ENCODE measurements at places on chromosomes 6 and 20. TPM values are rescaled to one million over a fixed set of nuclear protein-coding genes. Genes with fewer than 3 reads are reported as not detected.
A peak's percentile ranks its signal among the peaks of the same experiment; 100 is the strongest.

GRCh38 chr6:157806131-157806855 is 16.8 kb upstream of the SNX9 start:
- no peaks in the 10 kb centered on the region for H3K27me3 ChIP-seq
- H3K27ac ChIP-seq = no peak overlapping the region
- no peaks in the 10 kb centered on the region for H3K36me3 ChIP-seq
- H3K4me3 ChIP-seq = no peak overlapping the region
- H3K4me1 ChIP-seq = no peaks in the 10 kb centered on the region
- no peak for DNase-seq

DNA sequence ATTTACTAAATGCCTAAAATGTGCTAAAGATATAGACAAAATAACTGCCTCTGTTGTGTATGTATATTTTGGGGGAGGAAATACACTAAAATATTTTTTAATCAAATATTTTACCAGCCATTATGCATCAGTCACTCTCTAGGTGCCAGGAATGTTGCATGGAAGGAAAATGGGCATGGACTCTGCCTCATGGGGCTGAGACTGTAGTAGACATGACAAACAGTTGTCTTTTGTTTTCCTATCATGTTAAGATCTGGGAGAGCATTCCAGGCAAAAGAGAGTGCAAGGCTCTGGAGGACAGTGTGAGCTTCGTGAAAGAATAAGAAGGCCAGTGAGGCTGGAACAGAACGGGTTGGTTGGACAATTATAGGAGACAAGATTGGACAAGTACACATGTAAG is 26.5 kb downstream of the HLA-DOB start:
- no peak overlapping the region for H3K27ac ChIP-seq
- no peak overlapping the region for H3K4me3 ChIP-seq
- H3K36me3 ChIP-seq = no peaks in the 10 kb centered on the region
- H3K4me1 ChIP-seq = no peaks in the 10 kb centered on the region
- no peak for DNase-seq

DNA sequence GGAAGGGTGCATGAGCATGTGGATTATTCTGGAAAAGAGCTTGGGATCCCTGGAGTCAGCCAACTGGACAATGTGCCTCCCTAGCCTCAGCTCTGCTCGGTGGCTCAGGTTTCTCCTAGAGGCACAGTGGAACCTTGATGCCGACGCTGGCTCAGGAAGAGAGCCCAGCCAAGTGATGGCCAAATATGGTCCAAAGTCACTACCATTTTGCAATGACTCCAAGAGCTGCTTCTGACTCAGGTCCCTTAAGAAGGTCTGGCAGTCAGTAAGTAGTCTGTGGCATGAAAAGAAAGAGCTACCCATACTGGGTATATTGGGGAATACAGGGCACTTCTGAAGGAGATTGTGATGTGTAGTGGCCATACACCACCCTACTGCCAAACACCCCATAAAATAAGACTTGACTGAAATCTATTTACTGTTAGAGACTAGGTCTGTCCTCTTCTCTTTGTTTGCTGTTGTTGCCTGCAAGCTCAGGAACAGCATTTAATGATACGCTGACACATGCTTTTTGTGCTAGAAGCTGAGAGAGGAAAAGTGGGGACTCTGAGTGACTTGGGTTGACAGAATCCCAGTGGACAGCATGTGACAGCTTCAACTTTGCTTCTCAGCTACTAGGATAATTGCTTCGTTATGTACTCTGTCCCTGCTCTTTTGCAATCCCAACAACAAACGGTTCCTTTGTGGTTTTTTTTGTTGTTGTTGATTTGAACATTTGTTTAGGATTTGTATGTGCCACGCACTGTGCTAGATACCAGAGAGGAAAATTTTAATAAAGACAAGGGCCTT is 30.3 kb upstream of the OGFRL1 start:
- no peaks in the 10 kb centered on the region for H3K27me3 ChIP-seq
- no peak overlapping the region for H3K27ac ChIP-seq
- no peak for DNase-seq
- H3K4me1 ChIP-seq = no peaks in the 10 kb centered on the region

- DNase-seq = peak; percentile 1
- no peaks in the 10 kb centered on the region for H3K36me3 ChIP-seq
- no peak overlapping the region for H3K4me3 ChIP-seq
- no peak overlapping the region for H3K27ac ChIP-seq
- H3K27me3 ChIP-seq = no peaks in the 10 kb centered on the region
These were observed 825 bp downstream of the RIMS1 start for GRCh38 chr6:71887006-71887743.

- H3K27me3 ChIP-seq = no peaks in the 10 kb centered on the region
- H3K4me3 ChIP-seq = no peak overlapping the region
- no peaks in the 10 kb centered on the region for H3K36me3 ChIP-seq
- no peak overlapping the region for H3K27ac ChIP-seq
- DNase-seq = no peak
These were observed 552.3 kb upstream of the CITED2 start for GRCh38 chr6:139926711-139927110.

DNA sequence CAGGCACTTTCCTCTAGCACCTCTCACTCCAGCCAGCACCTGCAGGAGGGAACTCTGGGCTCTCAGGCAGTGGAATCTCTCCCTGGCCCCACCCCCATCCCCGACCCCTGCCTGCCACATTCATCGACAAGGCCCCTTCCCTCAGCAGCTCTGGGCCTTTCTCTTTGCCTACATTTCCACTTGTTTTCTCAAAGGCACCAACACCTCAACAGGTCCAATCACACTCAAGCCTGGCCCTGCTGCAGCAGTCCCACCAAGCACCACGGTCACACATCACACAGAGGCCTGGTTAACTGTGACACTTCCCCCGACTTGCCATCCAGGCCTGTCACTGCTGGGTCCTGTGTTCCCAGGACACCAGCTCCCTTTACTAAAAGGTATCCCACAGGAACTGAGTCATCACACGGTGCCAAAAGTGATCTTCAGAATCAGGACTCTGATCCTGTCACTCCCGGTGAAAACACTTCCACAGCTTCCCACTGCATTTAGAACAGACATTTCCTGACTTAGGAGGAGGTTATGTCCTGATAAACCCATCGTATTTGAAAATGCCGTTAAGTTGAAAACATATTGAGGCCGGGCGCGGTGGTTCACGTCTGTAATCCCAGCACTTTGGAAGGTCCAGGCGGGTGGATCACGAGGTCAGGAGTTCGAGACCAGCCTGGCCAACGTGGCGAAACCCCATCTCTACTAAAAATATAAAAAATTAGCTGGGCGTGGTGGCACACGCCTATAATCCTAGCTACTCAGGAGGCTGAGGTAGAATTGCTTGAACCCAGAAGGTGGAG is 54.9 kb downstream of the MYH7B start:
- no peak overlapping the region for H3K4me3 ChIP-seq
- H3K4me1 ChIP-seq = no peaks in the 10 kb centered on the region
- H3K27me3 ChIP-seq = no peaks in the 10 kb centered on the region
- H3K27ac ChIP-seq = no peak overlapping the region
- H3K36me3 ChIP-seq = peaks cover 63% of the 10 kb centered on the region

NNAT gene
- total RNA-seq = 1.6 TPM

CGA gene
- total RNA-seq = not detected

KIF25 gene
- total RNA-seq = not detected

PSORS1C1 gene
- 2.6 TPM for total RNA-seq

DNA sequence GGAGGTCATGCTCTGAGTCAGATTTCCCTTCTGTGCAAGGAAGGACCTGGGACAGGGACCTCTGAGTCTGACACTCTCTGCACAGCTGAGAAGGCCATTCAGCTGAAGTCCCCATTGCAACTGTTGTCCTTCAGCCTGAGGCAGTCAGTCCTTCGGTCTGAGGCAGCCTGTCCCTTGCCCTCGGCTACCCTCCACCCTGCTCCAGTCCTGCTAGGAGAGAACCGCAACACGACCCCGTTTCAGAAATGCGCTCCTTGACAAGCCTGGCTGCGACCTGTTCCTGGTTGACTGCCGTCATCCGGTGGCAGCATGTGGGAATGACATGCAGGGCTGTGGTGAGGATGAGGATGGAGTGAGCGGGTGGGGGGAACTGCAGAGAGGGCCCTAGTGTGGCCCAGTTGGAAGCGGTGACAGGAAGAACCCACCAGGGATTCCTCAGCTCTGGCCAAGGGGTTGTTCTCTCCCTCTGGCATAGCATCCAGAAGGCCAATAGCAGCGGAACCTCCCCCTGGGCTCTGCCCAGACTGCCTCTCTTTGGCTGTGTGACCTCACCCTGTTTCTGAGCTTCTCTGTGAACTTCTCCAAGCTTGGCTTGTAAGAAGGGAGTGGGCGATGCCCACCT is 40.3 kb upstream of the ANGPT4 start:
- no peak overlapping the region for H3K27ac ChIP-seq
- peak; percentile 77 for DNase-seq
- H3K4me1 ChIP-seq = peaks cover 32% of the 10 kb centered on the region
- H3K4me3 ChIP-seq = no peak overlapping the region
- H3K27me3 ChIP-seq = no peaks in the 10 kb centered on the region

GRCh38 chr20:17488916-17489600 is 42.1 kb downstream of the BFSP1 start:
- H3K4me1 ChIP-seq = no peaks in the 10 kb centered on the region
- DNase-seq = no peak
- H3K4me3 ChIP-seq = no peak overlapping the region
- no peaks in the 10 kb centered on the region for H3K27me3 ChIP-seq

OPRL1 gene
- 0.54 TPM for total RNA-seq

- H3K36me3 ChIP-seq = no peaks in the 10 kb centered on the region
- DNase-seq = peak; percentile 88
- H3K27me3 ChIP-seq = no peaks in the 10 kb centered on the region
- H3K27ac ChIP-seq = peak overlapping the region; percentile 31
These were observed 2.9 kb downstream of the FKBP1A start for GRCh38 chr20:1389703-1390580.
